ENCODE measurements at places on chromosomes 11 and 22.

DNA sequence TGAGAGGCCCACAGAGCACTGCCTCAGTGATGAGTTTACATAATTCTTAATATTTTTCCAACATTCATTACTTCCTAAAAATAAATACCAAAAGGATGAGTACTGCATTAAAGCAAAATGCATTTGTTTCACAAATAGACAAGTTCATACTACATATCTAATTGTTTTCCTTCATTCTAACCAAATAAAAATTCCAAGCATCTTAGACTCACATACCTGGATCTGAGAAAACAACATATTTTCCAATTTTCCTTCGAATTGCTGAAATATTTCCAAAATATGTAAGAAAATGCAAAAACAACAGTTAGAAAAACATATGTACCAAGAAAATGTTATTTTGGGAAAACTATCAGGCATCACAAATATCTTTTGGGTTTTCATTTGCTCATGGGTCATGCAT lies 127.9 kb upstream of the CEP126 start:
- DNase-seq = no peak

- DNase-seq = peak; percentile 24
Measured at GRCh38 chr11:64649291-64649697, 58.3 kb downstream of the SLC22A12 start.

GRCh38 chr22:37060801-37061610 lies 9.5 kb downstream of the KCTD17 start:
- DNase-seq = no peak

GRCh38 chr11:78787696-78788095 lies 213.0 kb upstream of the NARS2 start:
- DNase-seq = no peak

GRCh38 chr11:32905028-32905667 lies 12.5 kb downstream of the QSER1 start:
- no peak for DNase-seq

- no peak for DNase-seq
Measured at GRCh38 chr22:22820626-22821025, 67.0 kb upstream of the IGLL5 start.

DNA sequence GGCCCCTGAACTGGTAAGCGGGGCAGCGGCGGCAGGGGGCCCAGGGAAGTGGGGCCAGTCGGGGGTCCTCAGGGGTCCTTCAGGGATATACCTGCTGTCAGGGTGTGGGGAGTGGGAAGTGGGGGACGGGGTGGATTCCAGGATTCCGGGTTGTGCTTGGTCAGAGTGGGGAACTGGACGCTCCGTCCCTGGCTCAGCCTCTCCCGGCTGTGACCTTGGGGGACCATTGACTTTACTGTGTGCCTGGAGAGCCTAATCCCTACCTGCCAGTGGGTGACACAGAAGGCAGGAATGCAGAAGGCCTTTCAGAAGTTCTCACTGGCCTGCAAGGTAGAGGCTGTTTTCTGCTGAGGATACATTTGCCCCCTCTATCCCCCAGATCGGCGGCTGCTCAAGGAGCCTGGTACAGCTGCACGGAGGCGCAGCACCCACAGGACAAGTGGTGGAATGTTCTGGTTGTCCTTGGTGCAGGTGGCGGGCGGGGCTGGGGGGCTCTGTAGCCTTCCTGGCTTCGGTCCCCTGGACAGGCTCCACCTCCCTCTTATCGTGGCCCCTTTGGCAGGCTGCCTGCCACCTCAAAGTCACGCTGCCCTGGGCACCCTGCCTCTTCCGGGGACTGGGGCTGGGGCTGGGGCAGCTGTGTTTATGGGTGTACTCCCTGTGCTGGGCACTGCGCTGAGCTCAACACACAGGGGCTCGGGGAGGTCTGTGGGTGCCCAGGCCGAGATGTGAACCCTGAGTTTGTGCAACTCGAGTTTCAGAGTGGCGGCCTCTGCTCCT lies 18.4 kb downstream of the KCNQ1 start:
- DNase-seq = peak; percentile 45

- no peak for DNase-seq
Measured at GRCh38 chr11:102239911-102240310, 77.4 kb upstream of the BIRC3 start.

GRCh38 chr22:44286646-44287045 lies 26.1 kb downstream of the SHISAL1 start:
- DNase-seq = no peak

- no peak for DNase-seq
Measured at GRCh38 chr11:103730131-103730940, 306.1 kb upstream of the DDI1 start.

DNA sequence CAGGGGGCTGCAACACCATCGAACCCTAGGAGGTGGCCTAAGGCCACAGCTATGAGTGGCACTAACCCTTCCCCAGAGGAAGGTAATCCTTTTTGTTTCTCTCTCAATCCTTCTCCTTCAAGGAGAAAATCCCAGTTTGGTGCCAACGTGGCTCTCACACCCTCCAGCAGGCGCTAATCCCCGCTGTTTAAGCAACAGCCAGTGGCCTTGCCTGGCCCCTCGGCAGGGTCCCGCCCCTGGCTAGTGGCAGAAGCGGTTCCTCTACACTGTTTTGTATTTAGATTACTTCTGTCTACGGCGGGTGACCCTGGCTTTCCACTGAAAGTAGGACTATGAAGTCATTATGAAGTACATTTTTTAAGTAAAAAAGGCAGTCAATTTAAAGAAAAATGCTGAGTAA lies 15.5 kb downstream of the GNAZ start:
- DNase-seq = no peak

- DNase-seq = peak; percentile 73
Measured at GRCh38 chr11:34366522-34366921, 8.7 kb upstream of the ABTB2 start.

- no peak for DNase-seq
Measured at GRCh38 chr11:94997437-94997836, 23.9 kb downstream of the KDM4D start.

GRCh38 chr11:85762226-85762625 lies 48.7 kb downstream of the SYTL2 start:
- no peak for DNase-seq

GRCh38 chr11:44824300-44824704 lies 97.5 kb downstream of the TSPAN18 start:
- no peak for DNase-seq

- DNase-seq = no peak
Measured at GRCh38 chr11:83642500-83642899, 356.3 kb upstream of the CCDC90B start.

DNA sequence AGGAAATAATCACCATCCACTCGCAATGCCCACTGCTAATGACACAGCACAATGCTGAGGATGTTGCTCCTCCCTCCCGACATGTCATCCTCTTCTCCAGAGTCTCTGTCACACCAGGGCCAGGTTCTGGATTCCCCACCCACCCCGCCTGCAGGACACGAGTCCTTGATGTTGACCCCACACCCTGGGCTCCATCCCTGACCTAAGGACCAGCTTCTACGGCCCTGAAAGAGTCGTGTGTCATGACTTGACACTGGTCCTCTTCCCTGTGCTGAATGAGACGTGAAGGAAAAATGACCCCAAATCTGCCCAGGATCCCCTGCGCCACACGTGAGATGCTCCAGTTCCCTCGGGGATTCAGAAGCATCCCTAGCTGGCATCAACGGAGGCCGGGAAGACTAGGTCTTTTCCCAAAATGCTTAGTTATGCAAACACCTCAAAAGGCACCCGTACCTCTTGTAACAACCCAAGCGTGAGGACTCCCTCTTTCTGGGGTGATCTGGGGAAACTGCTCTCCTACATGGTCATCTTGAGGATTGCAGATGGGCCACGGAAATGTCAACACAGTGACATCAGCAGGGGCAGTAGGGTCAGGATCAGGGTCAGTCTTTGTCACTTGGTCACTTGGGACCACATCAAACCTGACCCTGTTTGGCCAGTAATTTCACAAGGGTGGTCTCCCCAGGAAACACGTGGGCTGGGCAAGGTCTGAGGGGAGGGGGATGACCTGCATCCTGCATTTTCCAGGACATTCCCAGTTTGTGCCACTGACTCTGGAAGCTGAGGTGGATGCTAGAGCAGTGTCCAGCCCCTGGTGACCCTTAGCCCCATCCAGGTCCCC lies 42.0 kb downstream of the IGLL5 start:
- no peak for DNase-seq

- DNase-seq = no peak
Measured at GRCh38 chr11:61356706-61357105, 5.0 kb downstream of the CYB561A3 start.

DNA sequence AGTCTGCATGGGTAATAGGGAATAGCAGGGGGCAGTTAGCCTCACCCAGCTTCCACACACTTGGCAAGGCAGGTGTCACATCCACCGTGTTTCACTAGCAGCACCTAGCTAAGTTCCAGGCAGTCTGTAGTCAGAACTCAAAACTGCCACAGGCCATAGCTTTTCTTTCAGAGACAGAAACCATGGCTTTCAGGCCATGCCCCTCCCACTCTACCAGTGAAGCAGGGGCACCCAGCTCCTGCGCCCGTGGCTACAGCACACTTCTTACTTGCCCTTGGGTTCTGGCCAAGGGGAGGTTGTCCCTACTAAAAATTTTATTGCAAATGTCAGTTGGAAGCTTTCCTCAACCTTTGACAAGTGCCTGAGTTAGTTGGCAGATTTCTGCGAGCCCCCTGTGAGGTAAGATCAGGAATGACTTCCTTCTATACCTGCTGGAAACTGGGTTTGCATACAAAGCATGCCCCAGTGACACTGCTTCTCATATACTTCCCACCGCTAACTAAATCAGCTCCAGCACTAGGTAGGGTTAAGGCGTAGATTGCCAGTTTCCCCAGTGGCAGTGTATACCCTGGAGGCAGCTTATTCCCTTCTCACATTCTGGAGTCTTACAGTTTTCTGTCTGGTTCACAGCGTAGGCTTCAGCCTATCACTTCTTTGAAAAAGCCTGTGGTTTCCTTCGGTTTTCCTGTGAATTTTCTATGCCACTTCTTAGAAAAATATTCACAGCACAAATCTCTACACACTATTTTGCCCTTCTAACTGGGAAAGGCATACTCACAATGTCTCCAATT lies 139.0 kb upstream of the LUZP2 start:
- no peak for DNase-seq

DNA sequence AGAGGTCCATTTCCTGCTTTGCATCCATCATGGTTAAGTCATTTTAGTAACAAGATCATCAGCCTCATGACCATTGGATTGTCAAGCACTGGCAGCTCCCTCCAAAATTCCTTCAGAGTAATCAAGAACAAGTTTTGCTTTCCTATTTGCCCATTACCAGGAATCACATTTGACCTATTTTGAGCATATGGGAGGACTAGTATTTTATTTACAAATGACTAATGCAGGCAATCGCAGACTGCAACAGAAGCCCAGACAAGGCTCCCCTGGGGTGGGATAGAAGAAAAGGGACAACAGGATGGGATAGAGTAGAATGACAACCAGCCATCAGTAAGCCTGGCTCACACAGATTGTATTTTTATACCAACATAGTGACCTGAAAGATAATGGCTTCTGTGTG lies 9.1 kb downstream of the MMP10 start:
- no peak for DNase-seq

DNA sequence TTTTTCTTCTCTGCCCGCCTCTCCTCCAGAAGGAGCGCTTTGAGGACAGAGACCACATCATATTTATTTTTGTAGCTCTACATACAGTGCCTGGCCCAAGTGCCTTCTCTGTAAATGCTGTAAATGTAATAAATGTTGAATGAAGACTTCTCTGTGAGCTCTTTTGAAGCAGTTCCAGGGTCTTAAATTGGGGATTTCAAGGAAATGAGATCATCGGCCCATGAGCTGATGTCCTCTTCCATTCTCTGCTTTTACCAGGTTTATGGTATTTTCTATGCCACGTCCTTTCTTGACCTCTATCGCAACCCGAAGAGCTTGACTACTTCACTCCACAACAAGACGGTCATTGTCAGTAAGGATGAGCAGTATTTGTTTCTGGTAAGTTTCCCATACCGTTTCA lies 165.7 kb upstream of the SORL1-AS1 start:
- DNase-seq = no peak

DNA sequence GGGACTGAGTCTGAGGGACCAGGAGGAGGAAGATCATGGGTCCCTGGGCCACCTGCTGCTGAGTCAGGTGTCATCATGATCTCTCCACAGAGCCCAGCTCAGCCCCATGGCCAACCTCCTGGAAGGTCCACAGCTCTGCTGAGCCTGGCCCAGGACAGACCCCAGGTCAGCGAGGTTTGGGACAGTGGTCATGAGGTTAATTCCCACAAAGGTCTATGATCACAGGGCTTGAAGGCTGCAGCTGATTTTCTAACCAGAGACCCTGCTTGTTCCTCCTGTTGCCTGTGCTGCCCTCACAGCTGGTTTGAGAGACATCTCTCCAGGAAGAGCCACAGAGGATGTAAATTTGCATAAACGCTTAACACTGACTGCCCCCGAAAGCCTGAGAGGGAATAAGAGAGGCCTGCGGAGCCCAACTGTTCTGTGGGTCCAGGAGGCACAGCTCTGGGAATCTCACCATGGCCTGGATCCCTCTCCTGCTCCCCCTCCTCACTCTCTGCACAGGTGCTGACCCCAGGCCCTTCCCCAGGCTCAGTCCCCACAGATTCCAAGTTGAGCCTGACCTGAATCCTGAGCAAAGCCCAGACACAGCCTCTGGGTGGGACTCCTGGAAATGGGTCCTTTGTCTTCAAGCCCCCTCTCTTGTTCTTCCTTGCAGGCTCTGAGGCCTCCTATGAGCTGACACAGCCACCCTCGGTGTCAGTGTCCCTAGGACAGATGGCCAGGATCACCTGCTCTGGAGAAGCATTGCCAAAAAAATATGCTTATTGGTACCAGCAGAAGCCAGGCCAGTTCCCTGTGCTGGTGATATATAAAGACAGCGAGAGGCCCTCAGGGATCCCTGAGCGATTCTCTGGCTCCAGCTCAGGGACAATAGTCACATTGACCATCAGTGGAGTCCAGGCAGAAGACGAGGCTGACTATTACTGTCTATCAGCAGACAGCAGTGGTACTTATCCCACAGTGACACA lies 102.8 kb downstream of the GGTLC2 start:
- DNase-seq = no peak

DNA sequence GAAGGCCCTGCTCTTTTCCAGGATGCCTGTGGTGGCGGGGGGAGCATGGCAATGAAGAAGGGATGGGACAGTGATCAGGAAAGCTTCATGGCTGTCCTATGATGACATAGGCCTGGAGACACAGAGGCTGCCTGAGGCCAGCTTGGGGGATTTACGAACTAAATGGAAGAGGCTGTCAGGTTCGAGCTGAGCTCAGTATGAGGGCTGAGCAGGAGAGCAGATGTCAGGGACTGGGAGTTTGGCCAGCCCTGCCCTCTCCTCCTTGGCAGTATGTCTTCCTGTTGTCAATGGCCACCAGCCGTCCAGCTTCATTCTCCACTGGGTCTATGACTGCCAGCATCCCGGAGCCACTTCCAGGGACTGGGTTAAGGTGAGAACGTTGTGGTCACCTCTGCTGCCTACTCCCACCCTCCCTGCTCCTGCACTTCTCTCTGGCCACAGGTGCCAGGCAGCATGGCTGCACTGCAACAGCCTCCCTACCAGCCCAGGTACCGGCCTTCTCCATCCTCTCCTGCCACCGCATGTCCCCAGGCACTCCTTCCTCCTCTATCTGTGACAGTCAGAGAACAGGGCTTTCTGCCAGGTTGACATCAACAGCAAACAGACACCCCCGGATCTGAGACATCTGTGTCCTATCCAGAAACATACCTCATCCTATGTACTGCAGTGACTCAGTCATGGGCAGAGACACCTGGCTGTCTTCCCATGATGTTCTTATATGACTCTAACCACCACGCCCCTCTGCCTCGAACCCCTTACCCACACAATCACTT lies 75.1 kb downstream of the KIRREL3 start:
- no peak for DNase-seq

Measured in HCT116 (cell line).